ENCODE measurements at places on chromosomes 4 and X.

DNA sequence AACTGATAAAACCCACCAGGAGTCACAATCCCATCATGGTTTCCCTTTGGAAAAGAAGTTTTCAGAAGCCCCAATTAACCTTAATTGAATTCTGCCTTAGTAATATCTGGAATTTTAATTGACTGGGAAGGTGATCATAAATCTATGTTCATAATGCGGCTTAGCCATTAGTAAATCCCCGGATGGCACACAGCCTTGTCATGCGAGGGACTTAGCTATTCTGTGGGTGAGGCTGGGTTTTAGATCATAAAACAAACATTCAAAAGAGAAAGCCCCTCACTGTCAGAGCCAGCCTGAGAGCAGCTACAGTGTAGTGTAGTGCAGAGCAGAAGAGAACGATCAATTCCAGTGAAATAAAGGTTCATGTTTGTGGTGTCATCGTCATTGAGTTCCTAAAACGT is 124.0 kb upstream of the NOCT start:
- no peak overlapping the region for H3K4me3 ChIP-seq
- H3K4me1 ChIP-seq, result no peaks in the 10 kb centered on the region
- H3K36me3 ChIP-seq, result no peaks in the 10 kb centered on the region
- no peak for DNase-seq

DNA sequence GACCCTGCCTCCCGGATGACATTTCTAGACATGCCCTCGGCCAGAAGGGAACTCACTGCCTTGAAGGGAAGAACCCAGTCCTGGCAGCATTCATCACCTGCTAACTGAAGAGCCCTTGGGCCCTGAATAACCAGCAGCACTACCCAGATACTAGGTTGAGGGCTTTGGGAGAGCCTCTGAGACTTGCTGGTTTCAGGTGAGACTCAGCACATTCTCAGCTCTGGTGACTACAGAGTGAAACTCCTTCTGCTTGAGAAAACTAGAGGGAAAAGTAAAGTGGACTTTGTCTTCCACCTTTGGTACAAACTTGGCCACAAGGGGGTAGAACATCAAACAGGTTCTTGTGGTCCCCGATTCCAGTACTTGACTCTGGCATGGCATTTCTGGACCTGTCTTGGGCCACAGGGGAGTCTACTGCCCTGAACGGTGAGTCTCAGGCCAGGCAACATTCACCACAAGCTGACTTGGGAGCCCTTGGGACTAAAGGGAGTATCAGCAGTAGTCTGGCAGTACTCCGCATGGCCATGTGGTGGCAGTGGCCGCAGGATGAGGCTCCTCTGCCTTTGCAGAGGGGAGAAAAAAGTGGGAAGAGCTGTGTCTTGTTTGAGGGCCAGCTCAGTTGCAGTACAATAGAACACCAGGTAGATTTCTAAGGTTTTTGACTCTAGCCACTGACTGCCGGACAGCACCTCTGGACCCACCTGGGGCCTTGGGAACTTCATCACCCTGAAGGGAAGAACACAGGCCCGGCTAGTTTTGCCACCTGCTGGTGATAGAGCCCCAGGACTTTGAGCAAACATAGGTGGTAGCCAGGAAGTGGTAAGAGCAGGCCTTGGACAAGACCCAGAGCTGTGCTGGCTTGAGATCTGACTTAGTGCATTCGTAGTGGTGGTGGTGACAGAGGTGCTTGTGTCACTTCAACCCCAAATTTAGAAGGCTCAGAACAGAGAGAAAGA is 414.8 kb downstream of the OPHN1 start:
- DNase-seq, result no peak
- no peaks in the 10 kb centered on the region for H3K36me3 ChIP-seq
- H3K27ac ChIP-seq, result no peak overlapping the region

DNA sequence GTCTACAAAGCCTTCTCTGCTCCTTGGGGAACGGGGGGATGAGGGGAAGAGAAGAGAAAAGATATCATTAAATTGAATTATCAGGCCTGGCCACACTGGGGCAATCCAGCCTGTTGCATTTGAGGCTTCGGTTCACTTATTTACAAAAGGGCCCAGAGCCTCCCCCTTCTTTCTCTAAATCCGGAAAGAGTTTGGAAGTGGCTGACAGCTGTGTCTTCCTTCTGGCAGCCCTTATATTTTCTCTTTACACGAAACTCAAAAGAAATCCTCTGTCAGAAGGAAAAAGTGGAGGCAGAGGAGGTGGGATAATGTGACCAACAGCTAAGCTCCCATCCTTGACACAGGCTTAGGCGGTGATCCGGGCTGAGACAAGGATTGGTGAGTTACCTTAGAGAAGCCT is 158.3 kb upstream of the TAPT1 start:
- no peaks in the 10 kb centered on the region for H3K36me3 ChIP-seq
- H3K4me1 ChIP-seq, result no peaks in the 10 kb centered on the region
- peaks cover 17% of the 10 kb centered on the region for H3K27me3 ChIP-seq
- DNase-seq, result no peak
- H3K4me3 ChIP-seq, result no peak overlapping the region

GRCh38 chr4:144572660-144573059 is 73.3 kb upstream of the HHIP start:
- H3K4me3 ChIP-seq, result no peak overlapping the region
- H3K27ac ChIP-seq, result no peak overlapping the region
- no peaks in the 10 kb centered on the region for H3K27me3 ChIP-seq
- DNase-seq, result no peak

- no peaks in the 10 kb centered on the region for H3K27me3 ChIP-seq
- H3K36me3 ChIP-seq, result no peaks in the 10 kb centered on the region
- no peak overlapping the region for H3K27ac ChIP-seq
Measured at GRCh38 chrX:43750248-43750676, 94.2 kb downstream of the MAOA start.

DNA sequence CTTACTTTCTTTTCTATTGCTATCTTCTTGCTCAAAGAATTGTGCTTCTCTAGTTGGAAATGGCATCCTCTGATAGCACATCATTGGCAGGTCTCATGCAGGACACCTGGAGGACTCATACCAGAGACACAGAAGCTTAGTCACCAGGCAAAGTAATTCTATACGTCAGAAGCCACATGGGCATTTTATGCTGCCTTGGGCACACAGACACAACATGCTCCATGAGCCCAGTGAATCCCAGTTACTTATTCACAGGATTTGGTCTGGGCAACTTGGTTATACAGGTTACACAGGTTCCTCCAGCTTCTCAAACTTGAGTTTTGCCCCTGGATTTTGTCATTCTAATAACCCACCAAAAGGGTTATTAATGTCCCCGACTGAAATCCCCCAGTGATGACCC is 7.1 kb downstream of the RASSF6 start:
- H3K4me3 ChIP-seq, result no peak overlapping the region
- no peak for DNase-seq
- H3K27ac ChIP-seq, result no peak overlapping the region
- H3K27me3 ChIP-seq, result peaks cover 6% of the 10 kb centered on the region

- H3K4me3 ChIP-seq, result no peak overlapping the region
- H3K36me3 ChIP-seq, result no peaks in the 10 kb centered on the region
- no peaks in the 10 kb centered on the region for H3K27me3 ChIP-seq
- H3K27ac ChIP-seq, result no peak overlapping the region
Measured at GRCh38 chr4:79413886-79414285, 5.9 kb upstream of the GK2 start.

DNA sequence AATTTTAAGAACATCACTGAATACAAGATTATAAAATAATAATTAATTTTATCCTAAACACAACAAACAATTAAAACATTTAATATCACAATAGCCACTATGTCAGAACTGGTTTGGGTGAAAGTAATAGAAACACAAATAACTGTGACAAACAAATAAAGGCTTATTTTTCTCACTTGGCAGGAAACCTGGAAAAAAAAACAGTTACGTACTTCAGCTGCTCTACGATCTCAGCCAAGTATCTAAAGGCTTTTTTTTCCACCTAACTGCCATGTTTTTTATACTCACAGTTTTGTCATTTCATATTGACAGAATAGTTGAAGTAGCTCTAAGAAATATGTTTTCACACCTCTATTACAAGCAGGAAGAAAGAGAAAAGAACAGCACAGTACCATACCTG is 284.8 kb upstream of the INTU start:
- no peaks in the 10 kb centered on the region for H3K4me1 ChIP-seq
- no peak overlapping the region for H3K4me3 ChIP-seq
- H3K27me3 ChIP-seq, result no peaks in the 10 kb centered on the region
- H3K36me3 ChIP-seq, result no peaks in the 10 kb centered on the region
- no peak for DNase-seq

DNA sequence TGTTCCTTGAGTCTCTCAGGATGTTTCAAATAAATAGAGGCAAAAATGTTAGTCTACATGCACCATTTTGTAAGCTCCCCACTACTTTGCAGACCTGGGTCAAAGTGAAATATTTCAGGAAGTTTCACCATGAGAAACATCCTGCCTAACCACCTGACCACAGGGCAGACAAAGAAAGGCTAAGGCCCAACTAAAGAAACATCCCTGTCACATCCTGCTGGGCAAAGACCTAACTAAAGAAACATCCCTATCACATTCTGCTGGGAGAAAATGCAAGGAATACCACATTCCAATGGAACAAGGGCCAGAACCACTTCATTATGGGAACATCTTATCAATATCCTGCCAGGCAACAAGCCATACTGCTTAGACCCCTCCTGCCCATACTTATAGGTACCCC is 1303.4 kb downstream of the TECRL start:
- H3K27me3 ChIP-seq, result no peaks in the 10 kb centered on the region
- no peak overlapping the region for H3K27ac ChIP-seq
- H3K4me1 ChIP-seq, result no peaks in the 10 kb centered on the region
- DNase-seq, result no peak
- H3K4me3 ChIP-seq, result no peak overlapping the region
- H3K36me3 ChIP-seq, result no peaks in the 10 kb centered on the region

DNA sequence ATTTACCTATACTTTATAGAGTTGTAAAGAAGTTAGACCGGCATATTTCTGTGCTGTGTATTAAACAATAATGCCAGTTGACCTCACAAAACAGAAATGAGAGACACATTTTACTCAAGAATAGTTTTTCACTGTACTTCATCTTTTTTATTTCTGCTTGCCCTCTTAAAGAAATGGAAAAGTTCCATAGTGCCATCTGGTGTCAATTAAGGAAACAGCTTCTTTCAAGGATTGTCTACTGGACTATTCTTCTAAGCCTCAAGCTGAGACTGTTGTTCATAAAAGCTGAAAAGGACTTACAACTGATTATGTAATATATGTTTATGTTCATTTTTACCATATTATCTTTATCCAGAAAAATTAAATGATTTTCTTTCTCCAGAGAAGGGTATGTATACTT is 1523.7 kb downstream of the ARAP2 start:
- H3K4me1 ChIP-seq, result no peaks in the 10 kb centered on the region
- no peaks in the 10 kb centered on the region for H3K27me3 ChIP-seq
- no peak for DNase-seq
- H3K27ac ChIP-seq, result no peak overlapping the region
- no peaks in the 10 kb centered on the region for H3K36me3 ChIP-seq

- H3K27me3 ChIP-seq, result no peaks in the 10 kb centered on the region
- H3K36me3 ChIP-seq, result no peaks in the 10 kb centered on the region
- DNase-seq, result no peak
- H3K4me1 ChIP-seq, result peaks cover 6% of the 10 kb centered on the region
Measured at GRCh38 chr4:141599853-141600252, 36.5 kb upstream of the IL15 start.
